H9 (cell line): ENCODE measurements at places on chromosomes 1 and 21.

GRCh38 chr1:234742622-234743021, 132.6 kb upstream of the IRF2BP2 start:
- no peak for DNase-seq

- no peak for DNase-seq
These were observed 876 bp downstream of the SLAMF8 start for GRCh38 chr1:159827549-159827948.

- DNase-seq, result no peak
These were observed 38.7 kb downstream of the AMY1C start for GRCh38 chr1:103788377-103788776.

GRCh38 chr21:32581732-32582131, 3.6 kb downstream of the TCP10L start:
- no peak for DNase-seq

- no peak for DNase-seq
These were observed 182.3 kb downstream of the KCTD3 start for GRCh38 chr1:215749414-215749813.

- DNase-seq, result no peak
These were observed 35.1 kb downstream of the TNFSF18 start for GRCh38 chr1:173015629-173016028.

DNA sequence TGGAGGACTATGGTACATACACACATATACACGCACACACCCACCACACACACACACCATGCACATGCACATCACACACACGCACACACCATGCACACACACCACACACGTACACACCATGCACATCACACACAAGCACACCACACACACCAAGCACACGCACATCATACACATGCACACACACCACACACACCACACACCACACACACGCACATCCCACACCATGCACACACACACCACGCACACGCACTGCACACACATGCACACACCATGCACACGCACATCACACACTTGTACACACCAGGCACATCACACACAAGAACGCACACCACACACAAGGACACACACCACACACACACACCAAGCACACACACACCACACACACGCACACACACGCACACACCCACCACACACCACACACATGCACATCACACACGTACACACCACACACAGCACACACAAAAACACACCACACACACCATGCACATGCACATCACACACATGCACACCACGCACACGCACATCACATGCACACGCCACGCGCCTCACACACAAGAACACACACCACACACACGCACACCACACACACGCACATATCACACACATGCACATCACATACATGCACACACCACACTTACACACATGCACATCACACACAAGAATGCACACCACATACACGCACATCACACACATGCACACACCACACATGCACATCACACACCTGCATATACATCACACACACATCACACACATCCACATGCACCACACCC, 9.2 kb downstream of the PDE9A start:
- DNase-seq, result no peak

DNA sequence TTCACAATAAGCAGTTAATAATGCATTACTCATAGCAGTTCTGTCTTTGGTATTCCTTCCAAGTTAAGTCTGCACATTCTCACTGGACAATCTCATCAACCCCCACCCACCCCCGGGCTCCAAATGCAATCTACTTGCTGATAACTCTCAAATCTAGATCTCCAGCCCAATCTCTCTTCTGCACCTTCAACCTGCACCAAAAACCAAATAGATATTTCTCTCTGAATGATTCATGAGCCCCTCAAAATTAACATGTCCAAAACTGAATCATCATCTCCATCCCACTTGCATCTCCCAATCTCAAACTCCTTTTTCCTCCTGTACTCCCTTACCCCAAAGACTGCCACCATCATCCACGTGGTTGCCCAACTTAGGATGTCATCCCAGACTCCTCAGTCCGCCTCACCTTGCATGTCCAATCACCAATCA, 2.7 kb downstream of the DOCK7 start:
- DNase-seq, result no peak

- no peak for DNase-seq
These were observed 14.8 kb upstream of the LSS start for GRCh38 chr21:46243325-46243724.

- DNase-seq, result no peak
These were observed 13.4 kb downstream of the EPB41 start for GRCh38 chr1:28927648-28928313.

DNA sequence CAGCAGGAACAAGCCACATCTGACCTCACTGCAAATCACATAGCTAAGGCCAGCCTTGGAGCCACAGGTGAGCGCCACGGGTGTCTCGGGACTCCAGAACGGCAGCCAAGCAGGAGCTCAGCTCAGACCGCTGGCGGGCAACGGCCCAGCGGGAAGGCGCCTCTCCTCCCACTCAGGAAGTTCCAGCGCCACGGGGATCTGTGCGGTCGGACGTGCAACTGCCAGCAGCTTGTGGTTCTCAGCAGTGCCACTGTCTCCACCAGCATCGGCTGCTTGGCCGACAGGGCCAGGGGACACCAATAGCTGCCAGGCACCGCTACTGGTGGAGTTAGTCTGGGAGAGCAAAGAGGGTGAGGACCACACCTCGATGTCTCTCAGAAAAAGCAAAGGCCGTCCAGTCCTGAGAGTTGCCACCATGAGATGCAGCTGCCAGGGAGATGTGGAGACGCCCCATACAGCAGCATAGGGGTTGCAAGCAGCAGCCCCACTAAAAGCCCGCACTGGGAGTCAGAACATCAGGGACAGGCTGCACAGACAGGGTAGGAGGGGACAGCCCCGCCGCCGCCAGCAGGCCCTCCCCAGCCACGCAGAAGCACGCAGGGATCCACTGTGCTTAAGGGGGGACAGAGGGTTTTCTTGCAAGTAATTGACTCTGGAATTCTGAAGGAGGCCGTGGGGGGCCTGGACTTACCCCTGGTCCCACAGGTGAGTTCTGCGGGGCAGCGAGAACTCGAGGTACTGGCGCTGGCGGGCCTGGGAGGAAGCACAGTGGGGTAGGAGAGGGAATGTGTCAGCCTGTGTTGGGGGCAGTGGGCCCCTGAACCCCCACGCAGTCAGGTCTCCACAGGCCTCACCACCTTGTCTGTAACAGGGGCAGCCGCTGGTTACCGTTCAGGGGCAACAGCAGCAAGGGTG, 83.5 kb downstream of the NPHP4 start:
- peak; percentile 22 for DNase-seq

DNA sequence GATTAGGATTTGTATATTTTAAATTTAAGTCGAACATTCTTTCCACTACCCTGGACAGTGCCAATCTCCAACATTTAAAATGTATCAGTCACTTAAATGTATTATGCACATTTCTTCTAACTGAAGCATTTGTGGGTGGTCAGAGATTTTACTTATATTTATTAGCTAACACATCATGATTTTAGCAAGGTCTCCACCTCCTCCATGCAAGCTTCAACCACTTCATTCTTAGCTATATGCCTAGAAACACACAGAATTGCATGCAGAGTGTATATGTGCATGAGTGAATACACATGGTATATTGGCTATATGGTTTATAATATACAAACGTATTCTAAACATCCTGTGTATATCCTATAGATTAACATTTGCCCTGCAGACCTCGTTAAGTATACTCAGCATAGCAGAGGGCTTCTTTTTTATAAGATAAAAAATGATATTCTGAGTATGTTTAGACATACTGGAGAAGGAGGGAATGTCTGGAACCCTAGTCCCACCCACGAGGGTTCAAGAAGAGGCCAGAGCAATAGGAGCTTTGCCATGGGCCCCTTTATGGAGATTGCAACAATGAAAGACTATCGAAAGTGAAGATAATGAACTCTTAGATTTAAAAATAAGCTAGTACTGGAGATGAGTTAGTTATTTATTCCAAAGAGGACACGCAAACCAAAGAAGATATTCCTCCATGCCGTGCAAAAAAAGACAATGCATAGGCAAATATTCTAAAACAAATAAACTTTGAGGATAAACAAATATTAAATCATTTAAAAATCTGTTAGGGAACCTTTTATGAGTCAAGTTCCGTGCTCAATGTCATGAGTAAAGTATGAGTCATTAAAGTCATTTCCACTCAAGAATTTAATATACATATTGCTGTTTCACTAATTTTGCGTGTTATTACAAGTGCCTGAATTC, 480.4 kb downstream of the SIPA1L2 start:
- no peak for DNase-seq

- no peak for DNase-seq
These were observed 190.1 kb downstream of the HIVEP3 start for GRCh38 chr1:41728403-41729202.

GRCh38 chr1:6385488-6386191, 7.9 kb downstream of the ACOT7 start:
- peak; percentile 93 for DNase-seq
